NCI-H2029 (cell line): ENCODE measurements at places on chromosomes 4 and X.

DNA sequence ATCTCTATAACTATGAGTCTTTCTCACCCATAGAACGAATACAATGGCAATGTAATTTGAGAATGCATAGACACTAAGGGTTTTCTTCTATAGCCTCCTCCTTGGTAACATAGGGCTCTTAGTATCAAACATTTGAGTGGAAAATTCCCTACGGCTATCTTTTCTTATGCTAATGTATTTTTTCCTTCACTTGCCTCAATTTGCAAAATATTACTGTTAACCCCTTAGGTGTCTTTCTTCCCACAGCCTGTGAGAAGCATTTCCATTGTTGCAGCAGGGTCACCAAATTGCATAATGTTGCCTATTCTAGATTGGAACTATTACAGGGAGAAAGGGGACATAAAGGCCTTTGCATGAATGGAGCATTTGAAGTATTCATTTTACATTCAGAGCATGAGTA, 140.5 kb upstream of the RAPGEF2 start:
- DNase-seq, result no peak

DNA sequence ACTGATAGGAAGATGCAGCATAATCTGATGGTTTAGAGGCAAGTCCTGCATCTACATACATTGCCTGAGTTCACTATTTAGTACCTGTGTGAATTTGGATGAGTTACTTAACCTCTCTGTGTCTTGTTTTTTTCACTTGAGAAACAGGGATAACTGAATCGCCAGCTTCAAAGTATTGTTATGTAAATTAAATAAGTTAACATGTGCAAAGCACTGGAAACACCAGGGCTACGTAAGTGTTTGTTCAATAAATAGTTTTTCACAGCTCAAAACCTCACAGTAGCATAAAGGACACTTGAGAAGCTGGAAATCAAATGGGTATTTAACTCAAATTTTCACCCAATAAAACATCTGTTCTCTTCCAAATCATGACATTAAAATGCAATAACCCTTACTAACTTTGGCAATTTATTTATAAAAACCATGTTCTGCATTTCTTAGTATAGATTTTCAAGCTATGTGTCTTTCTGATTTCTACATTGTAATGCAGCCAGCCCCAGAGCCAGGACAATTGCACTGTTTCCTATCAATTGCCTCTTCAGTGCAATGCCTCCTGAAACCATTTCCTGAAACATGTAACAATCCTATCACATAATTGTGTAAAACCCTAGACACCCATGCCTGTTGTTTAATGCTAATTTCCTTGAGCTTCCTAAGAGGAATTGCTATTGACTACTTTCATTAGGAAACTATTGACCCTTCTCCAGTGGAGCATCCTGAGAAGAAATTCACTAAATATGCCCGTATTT, 177.1 kb downstream of the UNC5C start:
- DNase-seq, result no peak

GRCh38 chrX:31224381-31225012, 152.7 kb upstream of the FTHL17 start:
- DNase-seq, result no peak

DNA sequence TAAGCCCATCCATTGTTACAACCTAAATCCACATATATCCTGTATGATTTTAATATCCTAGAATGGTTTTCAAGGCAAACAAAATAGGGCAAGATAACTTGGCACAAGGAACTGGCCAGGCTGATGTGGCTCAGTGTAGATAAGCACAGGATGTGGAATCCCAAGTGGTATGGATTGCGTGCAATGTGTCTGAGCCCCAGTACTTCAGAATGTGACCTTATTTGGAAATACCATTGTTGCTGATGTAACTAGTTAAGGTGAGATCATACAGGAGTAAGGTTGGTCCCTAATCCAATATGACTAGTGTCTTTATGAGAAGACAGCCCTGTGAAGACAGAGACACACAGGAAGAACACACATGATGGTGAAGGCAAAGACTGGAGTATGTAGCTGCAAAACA, 72.4 kb downstream of the IL21 start:
- no peak for DNase-seq

- DNase-seq, result no peak
These were observed 1.1 kb downstream of the NFXL1 start for GRCh38 chr4:47913330-47913729.

DNA sequence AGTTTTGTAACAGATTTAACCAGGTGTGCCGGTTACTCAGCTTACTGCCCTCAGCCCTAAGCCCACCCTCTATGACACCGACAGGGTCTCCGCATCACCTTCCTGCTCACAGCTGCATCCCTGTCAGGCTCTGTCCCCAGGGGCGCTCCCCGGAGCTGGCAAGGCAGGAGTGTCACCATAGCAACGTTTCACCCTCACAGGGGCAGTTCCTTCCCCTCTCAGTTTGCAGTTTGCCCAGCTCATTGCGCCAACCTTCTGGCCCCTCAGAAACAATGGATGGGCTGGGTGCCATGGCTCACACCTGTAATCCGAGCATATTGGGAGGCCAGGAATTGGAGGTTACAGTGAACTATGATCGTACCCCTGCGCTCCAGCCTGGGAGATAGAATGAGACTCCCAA, 42.6 kb downstream of the RGS12 start:
- DNase-seq, result peak; percentile 74

DNA sequence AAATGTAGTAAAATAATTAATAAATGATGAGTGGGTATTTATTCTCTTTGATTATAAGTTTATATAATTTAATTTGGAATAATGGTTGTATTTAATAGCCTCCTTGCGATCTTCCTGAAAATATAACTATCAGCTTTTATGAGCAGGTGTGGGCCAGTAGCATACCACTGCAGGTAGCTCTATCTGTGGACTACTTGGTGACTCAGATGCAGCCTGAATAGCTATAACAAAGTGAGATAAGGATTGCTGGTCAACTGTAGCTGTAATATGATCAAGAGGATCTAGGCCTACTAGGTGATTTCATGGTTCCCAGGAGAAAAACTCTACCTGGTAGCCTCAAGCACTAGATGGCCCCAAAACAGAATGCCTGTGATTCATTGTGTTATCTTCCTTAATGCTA, 47.1 kb upstream of the BMP15 start:
- DNase-seq, result no peak

DNA sequence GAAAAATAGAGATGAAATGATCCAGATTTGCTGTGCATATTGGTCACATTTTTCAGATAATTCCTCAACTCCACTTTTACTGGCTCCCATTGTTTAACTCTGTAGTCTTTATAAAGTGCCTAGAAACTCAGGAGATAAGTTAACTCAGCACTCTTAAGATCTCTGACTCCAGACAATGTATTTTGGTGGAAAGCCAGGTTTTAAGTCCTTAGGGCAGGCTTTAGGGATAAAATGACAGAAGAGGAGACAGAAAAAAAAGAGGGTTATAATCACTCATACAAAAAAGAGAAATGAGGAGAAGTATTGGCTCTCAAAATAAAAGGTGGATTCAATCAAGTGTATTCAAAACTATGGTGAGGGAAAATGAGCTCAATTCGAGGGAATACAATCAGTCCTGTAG, 674.8 kb upstream of the INTU start:
- DNase-seq, result no peak

DNA sequence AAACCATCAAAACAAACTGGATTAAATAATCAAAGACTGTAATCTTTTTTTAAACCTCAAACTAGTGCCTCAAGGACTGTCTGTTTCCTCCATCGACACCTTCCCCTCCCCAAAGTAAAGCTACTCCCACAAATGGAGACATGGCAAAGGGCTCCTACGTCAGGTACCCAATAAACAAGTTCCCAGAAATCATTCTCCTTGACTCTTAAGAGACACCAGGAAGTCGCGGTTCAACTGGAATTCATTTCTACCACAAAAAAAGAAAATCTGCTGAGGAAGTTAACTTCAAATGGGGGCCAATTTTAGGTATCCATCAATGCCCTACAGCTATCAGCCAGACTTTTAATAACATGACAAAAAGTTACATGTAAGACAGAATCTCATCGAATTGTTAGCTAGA, 2.5 kb downstream of the RPS4X start:
- DNase-seq, result no peak

GRCh38 chrX:10755439-10756334, 135.3 kb upstream of the MID1 start:
- DNase-seq, result no peak

- peak; percentile 77 for DNase-seq
These were observed 113.3 kb downstream of the EFNB1 start for GRCh38 chrX:68942104-68942503.

DNA sequence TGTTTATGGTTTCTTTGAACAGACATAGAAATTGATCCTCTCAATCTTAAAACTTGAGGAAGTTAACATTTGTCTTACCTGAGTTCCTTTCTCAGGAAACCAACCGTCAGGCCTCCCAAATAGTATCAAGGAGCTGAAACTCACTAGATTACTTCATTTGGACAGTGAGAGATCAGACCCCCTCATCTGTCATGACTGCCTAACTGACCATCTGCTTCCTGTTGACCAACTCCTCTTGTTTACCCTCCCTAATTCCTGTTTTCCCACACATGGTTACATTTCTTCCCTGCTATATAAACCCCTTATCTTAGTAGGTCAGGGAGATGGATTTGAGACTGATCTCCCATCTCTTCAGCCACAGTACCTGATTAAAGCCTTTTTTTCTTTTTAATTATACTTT, 46.2 kb upstream of the NMU start:
- no peak for DNase-seq

- DNase-seq, result no peak
These were observed 4.4 kb upstream of the CCDC149 start for GRCh38 chr4:24917076-24917856.

DNA sequence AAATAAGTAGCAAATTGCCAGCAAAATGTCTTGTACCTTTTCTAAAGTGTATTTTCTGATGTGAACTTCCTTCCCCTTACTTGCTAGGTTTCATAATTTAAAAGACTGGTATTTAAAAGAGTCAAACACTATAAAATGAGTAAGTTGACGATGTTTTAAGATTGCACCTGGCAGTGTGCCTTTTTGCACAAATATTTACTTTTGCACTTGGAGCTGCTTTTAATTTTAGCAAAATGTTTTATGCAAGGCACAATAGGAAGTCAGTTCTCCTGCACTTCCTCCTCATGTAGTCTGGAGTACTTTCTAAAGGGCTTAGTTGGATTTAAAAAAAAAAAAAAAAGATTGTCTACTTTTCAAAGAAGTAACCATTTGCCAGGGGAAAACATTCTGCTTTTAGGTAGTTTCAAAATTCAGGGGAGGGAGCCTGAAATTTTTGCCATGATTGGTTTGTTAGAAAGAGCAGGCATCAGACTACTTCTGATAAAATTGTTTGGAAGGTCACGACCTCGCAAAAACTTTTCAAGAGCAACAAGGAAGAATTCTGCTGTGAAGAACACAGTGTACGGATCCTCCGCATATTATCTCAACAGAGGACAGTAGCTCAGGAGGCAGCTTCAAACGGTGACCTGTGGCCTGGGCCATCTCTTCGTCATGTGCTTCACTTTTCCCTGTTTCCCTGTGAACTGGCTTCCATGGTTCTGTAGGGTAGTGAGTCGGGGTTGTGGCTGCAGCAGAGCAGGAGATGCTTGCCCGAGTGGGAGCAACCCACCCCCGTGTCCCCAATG, 66.1 kb downstream of the CDS1 start:
- DNase-seq, result no peak

- no peak for DNase-seq
These were observed 156.1 kb downstream of the RAB28 start for GRCh38 chr4:13327991-13328390.
